ENCODE measurements at places on chromosomes 1 and 21. TPM values are rescaled to one million over a fixed set of nuclear protein-coding genes. Genes with fewer than 3 reads are reported as not detected.

GRCh38 chr1:189693140-189693539 is 784.5 kb downstream of the BRINP3 start:
- DNase-seq, result no peak

GRCh38 chr1:221100611-221101010 is 221.4 kb downstream of the HLX start:
- no peak for DNase-seq

DNA sequence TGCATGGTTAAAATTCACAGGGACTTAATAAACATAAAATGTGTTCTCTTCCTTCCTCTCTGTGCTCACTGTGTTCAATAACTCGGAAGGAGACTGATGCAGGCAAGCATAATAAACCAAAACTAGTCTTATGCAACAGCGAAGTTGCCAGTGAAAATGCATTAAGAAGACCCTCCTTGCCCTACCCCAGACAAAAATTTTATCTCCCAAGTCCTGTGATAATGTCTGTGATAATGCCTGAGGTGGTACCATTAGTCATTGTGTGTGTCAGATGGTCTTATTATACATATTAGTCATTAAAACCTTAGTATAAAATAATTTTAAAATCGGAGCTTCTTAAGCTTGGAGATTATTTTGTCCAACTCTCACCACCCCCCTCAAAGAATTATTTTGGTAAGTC is 97.8 kb downstream of the NGF start:
- no peak for DNase-seq

Gene ZFP69
- 7.5 TPM for total RNA-seq

DNA sequence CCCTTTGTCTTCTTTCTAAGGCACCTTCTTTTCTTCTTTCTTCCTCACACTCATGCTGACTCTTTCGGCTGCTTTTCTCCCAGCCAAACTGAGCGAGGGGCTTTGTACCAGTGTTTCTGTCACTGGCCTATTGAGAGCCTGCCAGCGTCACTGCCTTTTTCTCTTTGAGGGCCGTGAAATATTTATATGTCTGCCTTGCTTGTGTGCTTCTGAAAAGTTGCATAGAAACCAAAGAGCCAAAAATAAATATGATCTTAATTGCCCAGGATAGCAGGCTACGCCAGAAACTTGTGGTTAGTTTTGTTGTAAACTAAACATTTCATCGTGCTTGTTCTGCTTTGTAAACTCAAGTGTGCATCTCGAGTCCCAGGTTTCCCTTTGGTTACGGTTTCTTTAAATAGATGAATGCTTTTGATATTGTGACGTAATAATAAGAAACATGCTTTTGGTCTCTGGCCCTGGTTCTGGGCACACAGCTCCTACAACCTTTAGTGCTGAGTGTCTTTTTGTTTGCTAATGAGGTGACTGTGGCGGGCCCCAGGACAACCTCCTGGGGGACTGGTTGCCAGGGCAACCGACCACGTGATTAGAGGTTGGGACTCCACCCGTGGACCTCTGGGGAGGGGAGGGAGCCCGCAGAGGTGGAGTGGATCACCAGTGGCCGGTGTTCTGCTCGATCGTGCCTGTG is 10.8 kb downstream of the SLC37A1 start:
- peak; percentile 96 for DNase-seq

DNA sequence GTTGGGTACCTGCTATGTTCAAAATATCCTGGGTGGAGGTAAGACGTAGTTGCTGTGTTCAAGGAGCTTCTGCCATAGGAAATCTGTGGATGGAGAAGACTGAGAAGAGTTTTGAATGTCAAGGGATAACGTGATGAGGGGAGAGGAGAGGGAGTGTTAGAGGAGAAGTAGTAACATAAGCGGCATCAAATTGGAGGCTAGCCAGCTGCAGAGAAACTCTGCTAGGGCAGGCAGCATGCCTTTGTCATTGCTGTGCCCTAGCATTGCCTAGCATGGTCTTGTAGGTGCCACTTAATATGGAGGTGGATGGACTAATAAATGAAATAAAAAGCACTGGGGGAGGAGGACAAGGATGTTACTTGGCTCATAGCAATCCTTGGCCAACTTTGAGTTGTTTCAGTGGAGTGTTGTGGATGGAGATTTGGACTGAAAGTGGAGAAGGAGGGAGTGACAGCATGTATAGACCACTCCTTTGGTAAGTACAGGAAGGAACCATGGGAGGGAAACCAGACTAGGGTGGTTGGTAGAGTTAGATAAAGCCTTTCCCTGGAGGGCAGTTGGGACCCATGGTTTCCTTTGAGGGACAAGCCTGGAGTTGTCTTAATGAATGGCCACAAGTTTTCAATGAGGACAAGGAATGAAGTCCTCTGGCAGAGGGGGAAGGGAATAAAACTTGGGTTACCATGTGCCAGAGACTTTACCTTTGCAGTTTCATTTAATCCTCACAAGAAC is 6.3 kb downstream of the VANGL1 start:
- DNase-seq, result no peak

DNA sequence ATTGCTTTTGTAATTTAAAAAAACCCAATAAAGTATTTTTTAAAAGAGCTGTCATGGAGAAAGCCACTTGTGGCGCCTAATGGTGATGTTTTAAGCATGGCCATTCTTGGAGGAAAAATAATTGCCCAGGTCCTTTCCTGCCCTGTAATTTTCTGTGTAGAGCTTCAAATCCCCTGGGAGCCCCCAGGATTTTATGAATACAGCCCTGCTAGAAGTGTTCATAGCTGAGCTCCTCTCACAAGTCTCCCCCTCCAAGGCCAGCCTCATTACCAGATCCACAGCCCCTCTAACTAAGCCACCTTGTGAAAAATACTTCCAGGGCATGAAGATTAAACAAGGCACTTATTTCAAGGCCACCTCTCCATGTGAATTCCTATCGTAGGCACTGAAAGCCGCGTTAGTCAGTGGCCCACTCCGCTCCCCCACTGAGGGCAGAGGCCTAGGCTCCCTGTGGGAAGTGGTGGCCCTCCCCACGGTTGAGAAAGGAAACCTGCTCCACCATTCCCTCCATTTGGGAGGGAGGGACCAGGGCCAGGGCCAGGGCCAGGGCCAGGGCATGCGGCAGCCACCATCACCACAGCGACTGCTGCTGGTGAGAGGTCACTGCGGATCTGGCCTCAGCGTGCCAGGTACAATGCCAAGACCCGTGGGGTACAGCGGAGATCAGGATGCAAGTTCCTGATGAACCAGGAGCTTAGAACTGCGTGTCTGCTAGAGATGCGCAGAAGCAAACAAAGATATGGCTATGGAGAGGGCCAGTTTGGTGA is 83.1 kb downstream of the KCNN3 start:
- no peak for DNase-seq

Gene DEPDC1
- not detected for total RNA-seq

GRCh38 chr1:90899263-90899662 is 122.6 kb downstream of the ZNF644 start:
- no peak for DNase-seq

Gene FMO5
- 4.4 TPM for total RNA-seq

DNA sequence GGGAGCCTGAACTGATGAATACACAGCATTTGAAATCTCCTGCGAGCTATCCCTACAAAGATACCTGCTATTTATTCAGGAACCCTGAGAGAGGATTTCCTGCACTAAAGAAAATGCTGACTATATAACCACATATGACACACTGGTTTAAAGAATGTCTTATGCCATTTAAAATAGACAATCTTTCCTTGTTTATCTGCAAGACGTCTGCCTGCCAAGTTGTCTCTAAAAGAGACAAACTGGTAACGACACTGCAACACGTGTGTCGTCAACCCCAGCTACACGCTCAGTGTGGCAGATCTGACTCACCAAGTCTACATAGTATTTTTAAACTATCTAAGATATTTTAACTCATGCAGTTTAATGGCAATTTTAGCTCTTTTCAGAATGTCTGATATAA is 42.7 kb downstream of the APP start:
- no peak for DNase-seq

Gene HNRNPCL2
- not detected for total RNA-seq

DNA sequence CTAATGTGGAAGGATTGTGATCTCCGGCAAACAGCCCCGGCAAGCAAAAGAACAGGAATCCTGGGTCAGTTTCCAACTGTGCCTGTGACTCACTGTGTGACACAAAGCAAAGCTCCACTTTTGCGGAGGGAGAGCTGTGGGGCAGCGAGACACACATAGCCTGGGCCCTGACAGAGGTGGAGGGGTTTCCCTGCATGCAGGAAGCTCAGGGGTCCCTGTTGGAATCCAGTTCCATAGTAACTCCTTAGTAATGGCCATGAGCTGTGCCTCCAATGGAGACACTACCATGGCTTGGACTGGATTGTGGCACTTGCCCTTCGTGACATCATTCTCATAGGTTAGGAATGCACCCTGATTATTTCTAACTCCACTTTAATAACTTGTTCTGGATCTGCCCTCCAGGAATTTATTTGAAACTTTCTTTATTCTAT is 47.0 kb upstream of the ATF3 start:
- no peak for DNase-seq

- DNase-seq, result no peak
Observed at GRCh38 chr1:67840449-67840848, 7.2 kb upstream of the GNG12 start.

- DNase-seq, result no peak
Observed at GRCh38 chr1:15273274-15273673, 26.3 kb downstream of the FHAD1 start.

GRCh38 chr1:229271448-229272159 is 693 bp downstream of the RAB4A start:
- DNase-seq, result no peak

- no peak for DNase-seq
Observed at GRCh38 chr1:236057546-236057945, 7.3 kb downstream of the NID1 start.

- peak; percentile 70 for DNase-seq
Observed at GRCh38 chr21:25039461-25040380, 567.6 kb downstream of the MRPL39 start.

Gene TFF1
- total RNA-seq, result not detected

DNA sequence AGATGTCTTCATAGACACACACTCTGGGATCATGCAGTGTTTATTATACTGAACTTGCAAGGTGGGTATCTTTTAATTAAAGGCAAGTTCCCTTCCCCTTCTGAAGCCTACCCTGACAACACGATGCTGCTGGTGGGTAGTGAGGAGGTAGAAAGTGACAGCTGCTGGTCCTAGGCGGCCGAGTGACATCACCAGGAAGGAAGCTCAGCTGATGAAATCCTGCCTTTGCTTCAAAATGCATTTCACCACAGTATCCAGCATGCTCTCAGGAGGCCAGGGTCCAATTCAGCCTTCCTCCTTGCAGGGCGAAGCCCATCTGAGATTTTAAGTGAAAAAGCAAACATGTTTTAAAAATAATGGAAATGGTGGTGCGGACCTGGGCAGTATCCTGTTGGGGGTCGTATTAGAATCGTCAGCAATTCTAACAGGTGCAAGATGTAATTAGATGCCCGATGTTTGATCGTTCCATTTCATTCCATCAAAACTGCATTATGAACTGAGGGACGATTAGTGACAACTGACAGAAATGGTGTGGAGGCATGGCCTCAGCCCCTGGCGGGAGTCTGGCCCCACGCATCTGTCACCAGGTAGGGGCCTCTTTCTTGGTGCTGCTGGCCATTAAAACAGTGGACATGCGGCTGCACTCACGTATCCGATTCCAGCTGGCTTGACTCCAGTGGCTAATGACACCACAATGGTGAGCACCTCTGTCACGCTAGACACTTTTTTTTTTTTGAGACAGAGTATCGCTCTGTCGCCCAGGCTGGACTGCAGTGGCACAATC is 324.8 kb upstream of the C1orf174 start:
- no peak for DNase-seq

- no peak for DNase-seq
Observed at GRCh38 chr1:47235806-47236205, 3.8 kb upstream of the TAL1 start.

GRCh38 chr1:61124696-61125095 is 42.3 kb downstream of the NFIA start:
- no peak for DNase-seq

GRCh38 chr21:15063814-15064575 is 805 bp downstream of the NRIP1 start:
- peak; percentile 36 for DNase-seq

GRCh38 chr1:2258996-2259395 is 30.9 kb downstream of the SKI start:
- peak; percentile 85 for DNase-seq

Gene GADD45A
- total RNA-seq, result 22.7 TPM

GRCh38 chr1:79150576-79150975 is 144.0 kb upstream of the ADGRL4 start:
- DNase-seq, result no peak

GRCh38 chr1:28580722-28581530 is 11.1 kb upstream of the RAB42 start:
- DNase-seq, result peak; percentile 81

- DNase-seq, result no peak
Observed at GRCh38 chr1:185539277-185539943, 194.8 kb upstream of the HMCN1 start.

GRCh38 chr1:153801028-153801625 is 25.9 kb downstream of the SLC27A3 start:
- DNase-seq, result no peak

DNA sequence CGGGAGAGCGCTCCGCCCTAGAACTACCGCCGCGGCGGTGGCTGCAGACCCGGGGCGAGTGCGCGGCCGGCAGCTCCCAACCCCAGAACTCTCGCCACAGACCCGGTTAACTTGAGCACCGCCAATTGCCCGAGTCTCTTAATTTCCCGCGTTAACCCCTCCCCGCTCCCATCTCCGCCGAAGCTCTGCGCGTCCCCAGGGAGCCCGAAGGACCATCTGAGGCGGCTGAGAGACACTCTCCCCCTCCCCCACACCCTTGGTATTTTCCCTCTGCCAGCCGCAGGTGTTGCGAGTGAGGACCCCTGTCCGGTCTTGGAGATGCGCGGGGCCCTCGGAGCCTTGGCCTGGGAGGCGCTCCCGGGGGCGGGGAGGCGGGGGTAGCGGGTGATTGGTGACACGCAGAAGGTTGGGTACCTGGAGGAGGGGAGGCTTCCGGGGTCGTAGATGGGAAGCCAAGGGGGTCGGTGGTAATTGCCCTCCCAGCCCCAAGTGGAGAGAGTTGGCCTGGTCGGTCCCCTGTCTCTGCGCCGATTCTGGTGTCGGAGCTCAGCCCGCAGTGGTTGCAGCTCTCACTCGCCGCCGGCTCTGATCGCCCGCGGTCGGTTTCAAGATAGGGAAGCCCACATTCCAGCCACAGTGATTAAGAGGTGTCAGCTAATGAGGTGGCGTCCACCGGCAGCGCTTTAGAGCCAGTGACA is 858 bp upstream of the SUSD4 start:
- DNase-seq, result no peak

Gene PODN
- not detected for total RNA-seq

DNA sequence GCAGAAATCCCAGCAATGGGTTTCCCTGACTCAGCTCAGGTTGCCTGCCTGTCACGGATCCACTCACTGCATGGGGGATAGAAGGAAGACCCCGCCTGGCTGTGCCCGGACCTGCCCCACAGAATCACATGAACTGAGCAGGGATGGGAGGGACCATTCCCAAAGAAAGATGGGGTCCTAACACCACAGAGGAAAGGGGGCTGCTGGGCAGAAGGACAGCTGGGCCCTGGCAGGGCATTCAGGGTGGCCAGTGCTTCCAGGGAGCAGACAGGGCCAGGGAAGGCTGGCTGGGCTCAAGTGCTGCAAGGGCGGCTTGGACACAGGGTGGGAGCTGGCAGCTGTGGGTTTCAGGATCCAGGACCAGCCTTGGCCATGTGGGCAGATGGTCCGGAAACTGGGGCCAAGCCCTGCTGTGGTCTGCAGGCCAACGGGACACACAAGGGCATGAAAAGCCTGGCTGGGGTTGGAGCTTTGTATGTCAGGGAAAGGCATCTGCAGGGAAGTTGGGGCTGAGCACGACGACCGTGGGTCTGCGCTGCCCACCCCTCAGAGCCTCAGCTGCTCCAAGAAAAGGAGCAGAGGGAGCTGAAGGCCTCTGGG is 723.9 kb downstream of the PTPRU start:
- DNase-seq, result no peak
